Lower lobe of right lung (tissue), 2 donors: ENCODE measurements at places on chromosomes 7 and 10. TPM values are rescaled to one million over a fixed set of nuclear protein-coding genes. Genes with fewer than 3 reads are reported as not detected.
A peak's percentile ranks its signal among the peaks of the same experiment; 100 is the strongest.

- DNase-seq, result no peak
- H3K27ac ChIP-seq, result no peak overlapping the region
- H3K4me3 ChIP-seq, result no peak overlapping the region
- no peaks in the 10 kb centered on the region for H3K36me3 ChIP-seq
- no peaks in the 10 kb centered on the region for H3K27me3 ChIP-seq
These were observed 42.1 kb downstream of the ST8SIA6 start for GRCh38 chr10:17412323-17412722.

SUFU gene
- 14.3 TPM for total RNA-seq

TFEC gene
- total RNA-seq, result 41.9 TPM

- peaks cover 6% of the 10 kb centered on the region for H3K36me3 ChIP-seq
- H3K27me3 ChIP-seq, result no peaks in the 10 kb centered on the region
- no peak overlapping the region for H3K4me3 ChIP-seq
- peak; percentile 39 for DNase-seq
These were observed 8.9 kb downstream of the HIP1 start for GRCh38 chr7:75729851-75730274.

DNA sequence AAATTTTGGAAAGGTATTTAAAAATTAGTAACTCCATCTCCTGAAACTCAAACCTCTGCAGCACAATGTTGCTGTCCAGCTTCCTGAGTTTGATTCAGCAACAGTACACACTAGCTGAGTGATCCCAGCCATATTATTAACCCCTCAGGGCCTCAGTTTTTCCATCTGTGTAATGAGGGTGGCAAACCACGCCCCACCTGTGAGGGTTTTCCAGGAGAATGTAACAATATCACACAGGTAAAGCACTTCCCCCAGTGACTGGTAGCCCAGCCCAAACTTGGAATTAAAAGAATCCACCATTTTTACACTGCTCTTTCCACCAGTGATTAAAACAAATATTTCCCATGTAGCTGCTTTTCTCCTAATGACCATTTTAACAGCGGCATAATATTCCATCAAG lies 122.4 kb downstream of the SORBS1 start:
- DNase-seq, result no peak
- H3K4me3 ChIP-seq, result no peak overlapping the region
- H3K36me3 ChIP-seq, result no peaks in the 10 kb centered on the region

- H3K36me3 ChIP-seq, result no peaks in the 10 kb centered on the region
- H3K27me3 ChIP-seq, result peaks cover 15% of the 10 kb centered on the region
- no peak overlapping the region for H3K4me3 ChIP-seq
- DNase-seq, result no peak
- peaks cover 5% of the 10 kb centered on the region for H3K4me1 ChIP-seq
- no peak overlapping the region for H3K27ac ChIP-seq
These were observed 5.4 kb downstream of the CPVL start for GRCh38 chr7:29140873-29141468.

DNA sequence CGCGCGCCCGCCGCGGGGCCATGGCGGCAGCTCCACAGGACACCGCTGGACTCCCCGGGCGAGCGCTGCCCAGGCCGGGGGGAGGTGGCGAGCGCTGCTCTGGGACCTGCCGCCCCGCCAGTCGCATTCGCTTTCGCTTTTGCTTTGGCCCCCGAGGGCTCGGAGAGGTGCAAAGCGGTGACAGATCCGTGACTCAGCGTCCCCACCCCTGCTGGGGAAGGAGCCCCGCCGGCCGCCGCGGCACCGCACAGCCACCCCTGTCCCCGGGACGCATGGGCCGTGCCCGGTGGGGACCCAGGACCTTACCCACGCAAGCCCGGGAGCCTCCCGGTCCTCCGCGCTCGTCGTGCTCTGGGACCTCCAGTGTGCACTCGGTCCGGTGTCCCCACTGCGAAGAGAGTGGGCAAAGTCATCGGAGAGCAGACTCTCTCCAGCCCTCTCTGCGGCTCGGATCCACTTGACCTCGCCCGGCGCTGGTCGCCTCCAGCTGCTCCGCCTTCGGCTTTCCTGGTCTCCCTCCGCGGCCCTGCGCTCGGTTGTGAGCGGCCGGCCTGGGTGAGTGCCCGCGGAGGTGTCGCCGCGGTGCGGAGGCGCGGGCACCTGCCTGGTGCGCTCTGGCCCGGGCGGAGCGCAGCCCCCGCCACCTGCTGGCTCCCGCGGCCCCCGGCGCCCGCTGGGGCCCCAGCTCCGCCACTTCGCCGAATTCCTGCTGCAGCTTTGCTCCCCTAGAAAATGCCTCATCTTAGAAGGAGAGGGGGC lies at the start of gene IL15RA:
Gene IL15RA, minus strand, starts transcription at position 73 of the 759 bp plus-strand sequence. Its CDS starts 51 bp downstream, at position 22.
- peaks cover 26% of the 10 kb centered on the region for H3K4me1 ChIP-seq
- H3K27me3 ChIP-seq, result no peaks in the 10 kb centered on the region
- peak within 1 kb of the TSS; percentile 98 for H3K4me3 ChIP-seq
- no peaks in the 10 kb centered on the region for H3K36me3 ChIP-seq
- peak within 1 kb of the TSS; percentile 98 for H3K27ac ChIP-seq

MASTL gene
- 7.8 TPM for total RNA-seq

GRCh38 chr7:28732071-28732869 lies 225.9 kb downstream of the TRIL start:
- H3K4me3 ChIP-seq, result peak overlapping the region; percentile 17
- DNase-seq, result no peak
- H3K36me3 ChIP-seq, result no peaks in the 10 kb centered on the region
- peak overlapping the region; percentile 39 for H3K27ac ChIP-seq

DNA sequence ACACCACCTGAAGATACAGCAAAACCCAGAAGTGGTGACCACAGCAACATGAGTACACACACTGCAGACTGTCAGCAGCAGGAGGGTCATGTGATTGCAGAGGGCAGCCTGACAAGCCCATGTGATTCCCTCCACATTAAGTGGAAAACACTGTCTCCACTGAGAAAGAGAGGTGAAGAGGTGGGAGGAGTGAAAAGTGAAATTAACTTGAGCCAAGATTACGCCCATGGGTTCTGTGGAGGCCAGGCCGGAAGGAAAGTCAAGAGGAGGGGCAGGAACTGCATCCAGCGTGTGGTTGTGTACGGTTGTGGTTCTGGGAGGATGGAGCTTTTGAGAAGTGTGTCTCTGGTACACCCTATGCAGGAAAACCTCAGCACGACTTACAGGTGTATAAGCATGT lies 138.5 kb downstream of the PLXNA4 start:
- no peak for DNase-seq
- no peaks in the 10 kb centered on the region for H3K4me1 ChIP-seq
- H3K4me3 ChIP-seq, result no peak overlapping the region
- no peaks in the 10 kb centered on the region for H3K36me3 ChIP-seq
- H3K27me3 ChIP-seq, result no peaks in the 10 kb centered on the region
- no peak overlapping the region for H3K27ac ChIP-seq
